Upper lobe of left lung (tissue), 6 donors: ENCODE measurements at places on chromosomes 12 and 14.

GRCh38 chr14:39974036-39974435 is 541.8 kb upstream of the FBXO33 start:
- no peak for DNase-seq

GRCh38 chr12:11581179-11581755 is 68.2 kb upstream of the ETV6 start:
- DNase-seq = peak; percentile 46

DNA sequence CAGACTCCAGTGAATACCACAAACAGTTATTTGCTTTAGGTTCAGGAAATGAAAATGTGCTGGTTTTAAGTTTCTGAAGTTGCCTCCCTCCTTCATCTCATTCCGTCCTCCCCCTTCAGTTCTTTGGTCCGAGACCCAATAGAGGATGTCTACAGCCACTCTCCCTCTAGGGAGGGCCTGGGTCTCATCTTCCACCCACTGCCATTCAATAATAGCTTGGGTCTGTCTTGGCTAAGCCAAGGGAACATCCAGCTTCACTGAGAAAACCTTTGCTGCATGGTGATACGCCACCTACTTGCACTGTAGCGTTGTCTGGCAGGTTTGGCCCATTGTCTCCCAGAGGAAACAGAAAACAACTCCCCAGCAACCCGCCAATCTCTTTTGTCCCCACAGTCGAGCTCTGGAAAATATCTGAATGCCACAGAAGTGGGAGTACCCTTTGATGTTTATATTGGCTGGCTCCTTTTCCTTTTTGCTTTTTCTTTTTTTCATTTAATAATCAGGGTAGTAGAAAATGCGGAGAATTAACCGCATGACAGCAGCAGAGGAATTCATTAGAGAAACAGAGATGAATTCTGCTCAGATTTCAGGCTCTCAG is 380.1 kb downstream of the RAD51B start:
- no peak for DNase-seq

- DNase-seq = no peak
Measured at GRCh38 chr14:33647385-33647786, 303.5 kb downstream of the EGLN3 start.

- DNase-seq = no peak
Measured at GRCh38 chr12:124684971-124685688, 117.7 kb upstream of the NCOR2 start.
